ENCODE measurements at places on chromosomes 13 and 19. TPM values are rescaled to one million over a fixed set of nuclear protein-coding genes. Genes with fewer than 3 reads are reported as not detected.

Gene SMIM17
- 2.3 TPM for total RNA-seq

Gene PDX1
- total RNA-seq: 0.49 TPM

Gene CEACAM3
- not detected for total RNA-seq

Gene PSG7
- 0.09 TPM for total RNA-seq

Gene TEX26
- total RNA-seq: not detected

Gene LRRC63
- not detected for total RNA-seq
